ENCODE measurements at places on chromosomes 12 and 14.

- no peak for DNase-seq
These were observed 491.7 kb upstream of the LMO3 start for GRCh38 chr12:17097674-17098073.

- DNase-seq: no peak
These were observed 80.9 kb downstream of the PTPRB start for GRCh38 chr12:70556179-70556869.

- DNase-seq: no peak
These were observed 24.5 kb downstream of the ATP2B1 start for GRCh38 chr12:89684136-89684535.

GRCh38 chr14:91219517-91220389 is 24.8 kb downstream of the GPR68 start:
- no peak for DNase-seq

- no peak for DNase-seq
These were observed 491.8 kb downstream of the NPAS3 start for GRCh38 chr14:33430414-33431035.

DNA sequence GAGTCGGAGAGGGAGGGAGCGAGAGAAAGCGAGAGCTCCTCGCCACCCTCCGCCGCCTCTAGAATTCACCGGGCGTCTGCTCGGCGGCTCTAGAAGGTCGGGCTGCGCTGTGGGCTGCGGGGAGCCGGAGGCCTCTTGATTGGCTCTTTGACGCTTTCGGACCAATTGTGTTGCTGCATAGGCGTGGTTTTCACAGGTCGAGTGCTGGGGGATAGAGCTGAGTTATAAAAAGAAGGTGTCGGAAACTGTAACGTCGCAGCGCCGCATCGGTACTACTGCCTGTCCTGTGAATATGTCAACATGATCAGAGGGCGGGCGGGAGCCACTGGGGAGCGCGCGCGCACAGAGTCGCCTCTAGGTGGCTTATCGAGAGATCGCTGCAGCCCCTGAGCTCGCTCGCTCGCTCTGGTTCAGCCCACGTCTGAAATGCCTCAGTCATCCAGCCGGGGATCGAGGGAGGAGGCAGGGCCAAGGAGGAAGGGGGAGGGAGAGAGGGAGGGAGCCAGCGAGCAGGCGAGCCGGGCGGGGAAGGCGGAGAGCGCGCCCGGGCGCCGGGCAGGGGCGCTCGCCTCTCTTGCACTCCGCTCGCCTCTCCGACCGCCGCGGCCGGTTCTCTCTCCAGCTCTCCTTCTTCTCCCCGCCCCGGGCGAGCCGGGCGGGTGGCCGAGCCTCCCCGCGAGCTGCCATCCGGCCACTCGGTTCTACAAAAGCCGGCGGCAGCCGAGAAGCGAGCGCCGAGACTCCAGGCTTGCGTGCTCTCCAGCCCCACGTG is at the start of gene TBX3:
TBX3 (minus strand) TSS at position 78 of the 772 bp plus-strand sequence. CDS start 975 bp downstream, outside the sequence.
- peak; percentile 99 for DNase-seq

DNA sequence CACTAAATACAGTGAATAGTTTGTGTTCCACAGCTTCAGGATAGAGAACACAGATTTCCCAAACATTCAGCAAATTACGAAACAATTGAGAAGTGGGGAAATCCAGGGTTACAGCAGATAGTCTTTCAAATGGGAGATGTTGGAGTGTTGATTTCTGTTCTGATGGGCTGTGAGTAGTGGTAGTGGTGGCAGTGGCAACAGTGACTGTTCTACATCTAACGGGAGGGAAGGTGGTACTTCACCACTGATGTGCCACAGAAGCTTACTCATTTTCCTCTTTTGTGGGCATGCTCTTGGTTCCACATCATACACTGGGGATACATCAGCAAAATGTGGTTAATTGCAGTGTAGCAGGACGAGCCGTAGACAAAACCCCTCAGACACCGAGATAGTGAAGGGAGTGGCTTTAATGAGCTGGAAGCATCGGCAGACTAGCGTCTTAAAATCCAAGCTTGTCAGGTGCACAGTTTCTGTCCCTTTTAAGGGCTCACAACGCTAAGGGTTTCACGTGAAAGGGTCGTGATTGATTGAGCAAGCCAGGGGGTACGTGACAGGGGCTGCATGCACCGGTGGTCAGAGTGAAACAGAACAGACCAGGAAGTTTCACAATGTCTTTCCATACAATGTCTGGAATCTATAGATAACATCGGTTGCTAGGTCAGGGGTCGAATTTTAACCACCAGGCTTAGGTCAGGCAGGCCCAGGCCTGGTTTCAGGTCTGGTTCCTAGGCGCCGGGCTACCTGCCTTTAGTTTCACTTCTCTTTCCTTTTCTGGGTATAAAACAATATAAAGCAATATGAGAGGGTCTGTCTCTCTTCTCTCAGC is 330.6 kb upstream of the FBXO33 start:
- DNase-seq: no peak

- no peak for DNase-seq
These were observed 4.4 kb upstream of the DDX23 start for GRCh38 chr12:48856379-48856778.

DNA sequence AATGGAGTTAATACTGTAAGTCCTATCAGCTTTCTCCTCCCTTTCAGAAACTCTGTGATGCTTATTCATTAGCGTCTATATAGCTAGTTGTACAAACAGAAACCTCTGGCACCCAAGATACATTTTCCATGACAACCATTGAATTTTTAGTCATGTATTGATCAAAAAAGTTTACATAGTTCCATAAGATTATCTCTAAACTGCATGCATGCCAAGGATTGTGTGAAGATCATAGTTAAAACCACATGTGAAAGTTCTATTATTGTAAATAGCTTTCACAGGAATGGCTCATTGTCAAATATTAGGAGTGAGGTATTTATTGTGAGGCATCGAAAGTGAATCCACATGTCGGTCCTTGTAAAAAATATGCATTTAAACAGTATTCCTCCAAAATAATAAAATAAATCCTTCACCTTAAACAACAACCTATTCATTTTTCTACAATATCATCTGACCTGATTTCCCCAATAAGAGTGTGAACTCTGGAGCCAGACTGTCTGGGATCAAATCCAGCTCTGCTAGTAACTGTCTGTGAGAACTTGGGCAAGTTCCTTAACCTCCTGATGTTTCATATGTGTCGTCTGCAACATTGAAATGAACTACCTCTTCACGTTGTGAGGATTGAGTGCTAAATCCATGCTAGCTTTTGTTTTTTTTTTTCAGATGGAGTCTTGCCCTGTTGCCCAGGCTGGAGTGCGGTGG is 10.6 kb upstream of the CDKL1 start:
- no peak for DNase-seq

GRCh38 chr14:92103363-92103989 is 2.9 kb downstream of the ATXN3 start:
- no peak for DNase-seq

- no peak for DNase-seq
These were observed 7.0 kb upstream of the PUS1 start for GRCh38 chr12:131921866-131922769.

DNA sequence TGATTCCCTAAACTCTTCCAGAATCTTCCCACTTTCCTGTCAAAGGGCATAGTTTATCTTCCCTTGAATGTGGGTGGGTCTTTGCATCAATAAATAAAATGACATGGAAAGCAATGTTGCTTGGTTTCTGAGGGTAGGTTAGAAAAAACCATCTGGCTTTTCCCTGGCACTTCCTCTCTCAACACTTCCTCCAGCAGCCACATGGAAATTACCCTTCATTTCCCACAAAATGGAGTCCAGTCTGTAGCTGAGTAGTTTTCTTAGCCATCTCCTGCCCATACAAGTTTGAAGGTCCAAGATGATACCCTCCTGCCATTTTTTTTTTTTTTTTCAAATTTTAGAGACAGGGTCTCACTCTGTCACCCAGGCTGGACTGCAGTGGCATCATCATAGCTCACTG is 11.1 kb upstream of the NDUFA12 start:
- no peak for DNase-seq

GRCh38 chr14:90105756-90106155 is 44.0 kb downstream of the KCNK13 start:
- no peak for DNase-seq

DNA sequence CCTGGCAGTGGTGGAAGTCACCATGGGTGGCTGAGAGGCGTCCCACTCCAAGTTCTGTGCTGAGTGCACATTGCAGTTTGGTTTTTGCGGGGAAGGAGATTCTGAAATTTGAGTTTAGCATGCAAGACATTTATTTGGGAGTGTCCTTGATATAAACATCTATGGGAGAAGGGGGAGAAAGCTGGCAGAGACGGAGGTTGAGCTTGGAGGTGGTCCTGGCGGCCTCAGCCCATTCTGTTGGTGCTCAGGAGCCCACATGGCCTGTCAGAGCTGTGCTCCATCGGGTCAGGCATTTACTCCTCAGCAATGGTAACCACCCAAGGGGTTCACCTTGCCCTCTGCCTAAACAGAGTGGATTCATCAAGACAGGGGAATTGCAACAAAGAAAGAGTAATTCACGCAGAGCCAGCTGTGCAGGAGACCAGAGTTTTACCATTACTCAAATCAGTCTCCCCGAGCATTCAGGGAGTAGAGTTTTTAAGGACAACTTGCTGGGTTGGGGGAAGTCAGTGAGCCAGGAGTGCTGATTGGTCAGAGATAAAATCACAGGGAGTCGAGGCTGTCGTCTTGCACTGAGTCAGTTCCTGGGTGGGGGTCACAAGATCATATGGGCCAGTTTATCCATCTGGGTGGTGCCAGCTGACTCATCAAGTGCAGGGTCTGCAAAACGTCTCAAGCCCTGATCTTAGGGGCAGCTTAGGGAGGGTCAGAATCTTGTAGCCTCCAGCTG is 323.3 kb upstream of the TMEM132C start:
- DNase-seq: no peak

DNA sequence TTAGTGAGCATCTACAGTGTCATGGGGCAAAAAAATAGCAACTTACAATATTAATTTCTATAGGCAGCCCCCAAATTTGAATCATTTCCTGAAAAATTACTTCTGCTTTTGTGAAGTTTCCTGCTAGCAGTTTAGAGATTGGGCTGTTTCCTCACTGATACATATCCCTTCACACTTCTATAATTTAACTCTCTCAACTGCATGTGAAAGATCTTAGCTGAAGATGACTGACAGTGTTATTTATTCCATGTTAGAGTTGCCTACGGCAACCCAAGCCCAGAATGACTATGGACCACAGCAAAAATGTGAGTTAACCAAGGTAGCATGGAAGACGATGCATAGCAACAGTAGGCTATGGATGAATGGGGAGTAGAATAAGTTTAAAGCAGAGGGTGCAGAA is at the start of gene KLRG1:
KLRG1 (plus strand) TSS at position 134 of the 400 bp plus-strand sequence; CDS start at position 224, 90 bp downstream.
- DNase-seq: no peak

DNA sequence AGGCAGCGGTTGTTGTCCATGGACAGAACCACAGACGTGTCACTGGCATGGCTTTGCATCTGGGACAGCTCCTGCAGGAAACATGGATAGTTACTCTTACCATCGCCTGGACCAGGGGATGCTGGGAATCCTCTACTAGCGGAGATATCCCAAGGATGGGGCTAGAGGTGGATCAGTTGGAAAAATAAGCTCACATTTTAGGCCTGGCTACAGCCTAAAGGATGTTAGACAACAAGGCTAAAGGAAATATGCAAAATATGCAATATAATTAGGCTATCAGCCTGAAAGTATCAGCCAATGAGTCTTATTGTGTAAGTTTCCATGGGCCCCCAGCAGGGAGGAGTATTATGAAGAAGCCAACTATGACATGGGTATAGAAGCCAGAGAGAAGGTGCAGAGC is 5.0 kb downstream of the KRT76 start:
- DNase-seq: no peak

- no peak for DNase-seq
These were observed 42.3 kb downstream of the TTC9 start for GRCh38 chr14:70683983-70684382.

- no peak for DNase-seq
These were observed 4.1 kb downstream of the CLEC2D start for GRCh38 chr12:9673404-9674225.

DNA sequence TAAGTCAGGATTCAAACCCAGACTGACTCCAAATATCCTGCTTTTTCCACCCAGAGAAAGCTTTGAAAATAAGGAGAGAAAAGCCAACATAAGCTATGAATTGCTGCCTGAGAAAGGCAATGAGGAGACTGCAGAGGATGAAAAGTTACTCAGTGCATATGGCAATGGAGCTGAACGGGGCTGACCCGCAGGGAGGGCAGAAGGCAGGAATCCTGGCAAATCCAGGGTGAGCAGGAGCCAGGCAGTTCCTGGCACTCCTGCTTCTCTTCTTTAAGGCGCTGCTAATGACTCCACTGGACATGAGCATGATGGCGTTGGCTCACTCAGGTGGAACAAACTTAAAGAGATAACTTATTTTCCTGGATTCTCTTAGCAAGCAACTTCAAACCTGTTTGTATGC is 95.2 kb upstream of the TMCC3 start:
- no peak for DNase-seq

DNA sequence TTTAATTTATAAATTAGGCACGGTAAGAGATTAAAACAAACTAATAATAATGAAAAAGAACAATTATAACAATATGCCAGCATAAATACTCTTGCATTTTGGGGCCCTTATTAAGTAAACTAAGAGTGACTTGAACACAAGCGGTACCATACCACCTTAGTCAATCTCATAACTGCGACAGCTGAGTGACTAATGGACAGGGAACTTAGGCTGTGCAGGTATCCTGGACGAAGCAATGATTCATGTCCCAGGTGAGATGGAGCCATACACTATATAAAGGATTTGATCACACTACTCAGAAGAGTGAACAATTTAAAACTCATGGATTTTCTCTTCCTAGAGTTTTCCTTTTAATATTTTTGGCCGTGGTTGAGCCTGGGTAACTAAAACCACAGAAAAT is 4.3 kb downstream of the KLRC4 start:
- DNase-seq: no peak

- DNase-seq: peak; percentile 14
These were observed 715 bp downstream of the KLRC4 start for GRCh38 chr12:10408842-10409241.
